ENCODE measurements at places on chromosomes 7 and 10.

GRCh38 chr10:70137927-70138883 is 5.6 kb upstream of the AIFM2 start:
- DNase-seq: no peak

GRCh38 chr7:33888166-33888565 is 17.2 kb upstream of the BMPER start:
- no peak for DNase-seq

- no peak for DNase-seq
These were observed 8.3 kb downstream of the CSTF2T start for GRCh38 chr10:51691135-51691534.

DNA sequence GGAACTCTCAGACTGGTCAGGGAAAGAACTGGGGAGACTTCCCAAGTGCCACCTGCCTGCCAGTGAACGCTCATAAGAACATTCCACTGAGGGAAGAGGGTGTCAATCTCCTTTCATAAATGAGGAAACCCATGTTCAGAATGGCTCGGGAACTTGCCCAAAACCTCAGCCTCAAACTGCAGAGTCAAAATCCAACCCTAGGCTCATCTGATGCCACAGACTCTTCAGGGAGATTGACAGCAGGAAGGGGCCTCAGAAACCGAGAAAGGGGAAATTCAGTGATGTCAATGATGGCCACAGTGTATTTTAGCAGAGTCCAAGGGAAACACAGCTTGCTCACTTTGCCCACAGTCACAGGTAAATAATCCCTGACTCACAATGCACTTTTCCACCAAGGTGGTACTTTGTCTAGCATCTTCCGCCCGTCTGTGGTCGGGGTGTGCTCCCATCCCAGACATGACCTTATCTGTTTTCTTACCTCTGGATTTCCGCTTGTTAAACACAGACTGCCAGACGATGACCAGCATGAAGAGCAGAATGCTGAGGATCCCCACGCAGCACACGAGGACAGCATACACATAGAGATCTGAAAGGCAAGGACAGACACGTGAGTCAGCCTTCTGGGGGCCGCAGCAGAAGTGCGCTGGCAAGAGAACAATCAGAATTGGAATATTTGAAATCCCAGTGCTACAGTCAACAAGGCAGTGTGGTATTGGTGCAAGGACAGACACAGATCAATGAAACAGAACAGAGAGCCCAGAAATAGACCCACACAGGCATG is 38.4 kb downstream of the VSTM4 start:
- DNase-seq: no peak

DNA sequence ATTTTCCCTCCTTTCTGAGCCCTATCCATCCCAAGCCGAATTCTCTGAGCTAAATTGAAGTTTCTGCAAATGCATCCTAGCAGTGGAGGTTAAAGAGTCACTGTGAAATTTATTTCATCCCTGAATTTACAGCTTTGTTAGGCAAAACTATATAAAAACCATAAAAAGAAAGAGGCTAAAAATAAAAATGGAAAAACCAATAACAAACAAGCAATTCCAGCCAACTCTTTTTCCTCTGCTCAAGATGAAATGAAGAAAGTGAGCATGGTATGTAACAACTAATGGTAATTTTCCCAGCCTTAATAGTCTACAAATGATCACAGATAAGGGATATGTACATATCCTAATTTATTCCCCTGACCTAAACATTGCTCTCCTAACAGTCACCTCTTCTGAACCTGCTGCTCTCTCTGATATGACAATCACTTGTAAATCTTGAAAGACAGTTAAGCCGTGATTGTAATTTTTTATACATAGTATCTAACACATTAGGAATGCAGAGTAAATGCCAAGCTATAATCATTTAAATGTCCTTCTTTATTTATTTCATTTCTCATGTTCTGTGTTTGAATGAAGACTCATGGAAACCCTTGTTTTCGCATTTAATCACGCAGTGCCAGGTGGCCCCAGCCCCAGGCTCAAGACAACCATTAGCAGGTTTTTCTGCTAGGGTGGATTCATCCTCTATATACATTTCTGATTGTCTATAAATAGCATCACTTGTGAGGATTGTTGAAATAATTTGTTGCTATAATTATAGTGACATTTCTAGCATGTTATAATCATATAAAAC is 48.6 kb upstream of the NRP1 start:
- DNase-seq: no peak

GRCh38 chr7:21544715-21545114 is 1.9 kb downstream of the DNAH11 start:
- DNase-seq: no peak

DNA sequence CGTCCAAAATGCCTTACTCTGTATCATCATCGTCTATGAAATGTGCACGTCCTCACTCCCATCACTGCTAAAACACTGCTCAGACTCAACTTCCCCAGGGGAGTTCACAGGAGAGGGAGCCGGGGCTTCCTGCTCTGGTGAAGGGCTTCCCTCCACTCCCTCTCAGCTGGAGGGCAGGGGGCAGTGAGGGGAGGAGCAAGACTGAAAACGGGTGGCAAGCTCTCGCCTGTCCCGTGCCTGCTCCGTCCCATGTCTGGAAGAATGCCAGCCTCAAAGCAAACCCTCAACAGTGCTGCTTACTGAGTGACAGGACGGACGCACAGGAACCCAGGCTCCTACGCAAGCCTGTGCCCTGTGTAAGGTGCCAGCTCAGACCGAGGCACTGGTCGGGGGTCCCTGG is 25.1 kb downstream of the PRKAG2 start:
- DNase-seq: no peak

DNA sequence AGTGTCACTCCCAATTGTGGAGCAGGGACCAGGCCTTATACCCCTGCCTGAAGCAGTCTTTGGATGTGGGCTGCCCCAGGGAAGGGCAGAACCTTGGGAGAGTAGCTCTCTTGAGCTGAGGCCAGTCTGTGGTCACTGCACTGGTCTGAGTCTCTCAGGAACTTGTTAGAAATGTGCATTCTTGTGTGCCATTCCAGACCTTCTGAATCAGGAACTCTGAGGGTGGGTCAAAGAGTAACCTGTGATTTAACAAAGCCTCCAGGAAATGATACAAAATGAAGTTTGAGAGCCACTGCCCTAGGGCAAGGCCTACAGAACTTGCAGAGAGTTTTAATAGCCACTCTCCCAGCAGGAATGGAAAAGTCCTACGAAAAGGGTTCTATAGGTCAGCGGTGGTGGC is 68.1 kb downstream of the LYZL1 start:
- DNase-seq: no peak

- no peak for DNase-seq
These were observed 132.1 kb downstream of the MACC1 start for GRCh38 chr7:20085086-20085485.

DNA sequence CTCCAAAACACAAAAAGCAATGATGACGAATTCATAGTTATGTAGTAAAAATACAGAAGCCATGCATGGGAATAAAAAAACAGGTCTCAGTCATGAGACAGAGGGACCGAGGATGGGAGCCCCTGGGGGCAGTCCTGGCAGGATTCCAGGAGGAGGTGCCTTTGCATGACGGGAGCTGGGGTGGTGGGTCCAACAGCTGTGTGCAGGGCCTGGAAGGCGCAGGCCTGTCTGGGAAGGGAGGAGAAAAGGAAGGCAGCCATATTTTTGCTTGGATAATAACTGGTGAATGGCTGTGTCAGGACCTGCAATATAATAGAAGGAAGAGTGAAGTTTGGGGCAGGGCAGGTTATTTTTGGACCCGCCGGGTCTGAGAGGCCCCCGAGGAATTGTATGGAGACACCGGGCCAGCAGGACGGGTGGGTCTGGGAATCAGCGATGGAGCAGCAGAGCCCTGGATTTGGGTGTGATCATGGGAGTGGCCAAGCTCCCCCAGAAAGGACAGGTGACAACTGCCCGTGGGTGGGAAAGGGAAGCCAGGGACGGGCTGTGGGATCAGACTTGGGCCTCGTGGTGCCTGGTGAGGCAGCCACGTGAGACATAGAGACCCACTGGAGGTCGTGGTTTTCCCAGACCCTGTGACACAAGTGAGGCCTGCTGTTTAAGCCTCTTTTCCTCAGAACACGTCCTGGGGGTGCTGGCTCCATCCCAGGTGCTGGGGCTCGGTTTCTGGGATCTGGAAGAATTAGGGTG is 2.9 kb upstream of the JAKMIP3 start:
- DNase-seq: no peak

DNA sequence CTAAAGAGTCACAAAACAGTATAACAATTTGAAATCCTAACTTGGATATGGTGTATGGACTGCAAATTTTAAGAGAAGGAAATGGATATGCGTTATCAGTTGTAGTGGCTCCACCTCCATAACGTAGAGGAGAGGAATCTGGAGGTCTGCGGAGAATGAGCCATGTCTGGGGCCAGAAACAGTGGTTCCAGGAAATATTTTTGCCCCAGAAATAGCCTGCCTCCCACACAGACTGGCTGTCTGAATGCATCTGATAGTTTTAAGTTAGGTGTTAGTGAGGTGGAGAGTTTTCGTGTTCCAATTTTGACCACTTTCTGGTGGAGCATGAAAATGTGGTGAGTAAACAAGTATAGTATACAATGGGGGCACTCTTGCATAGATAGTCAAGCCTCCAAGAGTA is 1.6 kb downstream of the PHTF2 start:
- DNase-seq: no peak

DNA sequence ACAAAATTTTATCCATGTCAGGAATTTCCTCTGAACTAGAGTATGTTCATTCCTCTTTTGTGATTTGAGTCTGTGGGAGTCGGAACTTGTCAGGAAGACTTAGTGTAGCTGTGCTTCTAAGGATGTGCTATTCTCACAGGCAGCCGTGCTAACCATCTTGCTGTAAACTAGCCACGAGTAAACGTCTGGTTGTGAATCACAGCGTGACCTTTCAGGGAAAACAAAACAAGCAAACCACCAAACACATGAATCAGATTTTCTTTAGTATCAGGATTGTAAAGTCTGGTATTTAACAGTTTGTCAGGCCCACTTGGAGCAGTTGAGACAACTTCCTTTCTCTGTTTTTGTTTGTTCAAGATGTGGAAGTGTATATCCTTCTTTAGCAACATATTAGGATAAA is 32.0 kb downstream of the AUTS2 start:
- DNase-seq: no peak

DNA sequence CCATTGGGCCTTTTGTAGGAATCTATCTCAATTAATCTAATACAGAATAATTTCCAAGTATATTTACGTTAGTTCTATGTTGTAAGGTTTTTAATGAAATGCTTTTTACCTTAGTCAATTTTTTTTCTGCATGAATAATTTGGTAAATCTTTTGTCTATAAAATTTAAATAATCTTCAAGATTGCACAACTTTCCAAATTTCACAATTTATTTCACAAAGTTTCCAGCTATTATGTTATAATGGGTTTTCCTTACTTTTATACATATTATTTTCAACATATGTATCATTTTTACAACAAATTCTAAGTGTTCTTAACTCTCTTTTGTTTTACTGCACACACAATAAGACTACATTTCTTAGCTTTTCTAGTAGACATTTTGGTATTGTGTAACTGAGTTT is 470.7 kb downstream of the ETV1 start:
- DNase-seq: no peak

Measured in NCI-H526 treated with DMSO at 0.1 percent for 48 hours (cell line).